ENCODE measurements at places on chromosomes 5 and 9.

GRCh38 chr9:114434878-114435311 lies 47.1 kb upstream of the AKNA start:
- peak; percentile 61 for DNase-seq

DNA sequence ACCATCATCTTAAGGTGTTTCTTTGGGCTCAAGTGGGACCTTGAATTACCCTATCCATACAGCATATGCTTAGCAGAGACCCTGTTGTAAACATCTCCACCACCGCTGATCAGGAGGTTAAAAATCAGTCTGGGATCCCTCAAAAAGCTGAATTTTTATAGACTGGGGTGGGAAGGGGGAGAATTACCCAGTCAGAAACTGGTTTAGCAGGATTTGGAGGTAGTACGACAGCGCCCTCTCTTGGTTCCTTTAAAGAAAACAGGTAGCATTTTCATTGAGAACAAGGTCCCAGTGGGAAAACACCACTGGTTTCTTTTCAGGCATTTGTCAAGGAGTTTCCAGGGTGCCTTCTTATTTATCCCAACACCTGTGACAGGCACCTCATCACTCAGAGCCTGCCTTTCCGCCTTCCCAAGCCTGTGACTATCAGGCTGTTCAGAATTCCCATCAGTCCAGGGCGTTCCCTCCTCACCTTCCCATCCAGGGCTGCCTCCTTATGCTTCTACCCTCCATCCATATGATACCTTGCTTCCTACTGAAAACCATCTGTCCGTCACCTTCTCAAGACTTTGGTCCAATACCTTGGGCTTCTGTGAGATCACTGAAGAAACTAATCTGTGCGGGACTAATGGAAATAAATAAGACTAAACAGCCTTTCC lies 203.8 kb upstream of the RAI14 start:
- DNase-seq = peak; percentile 6

DNA sequence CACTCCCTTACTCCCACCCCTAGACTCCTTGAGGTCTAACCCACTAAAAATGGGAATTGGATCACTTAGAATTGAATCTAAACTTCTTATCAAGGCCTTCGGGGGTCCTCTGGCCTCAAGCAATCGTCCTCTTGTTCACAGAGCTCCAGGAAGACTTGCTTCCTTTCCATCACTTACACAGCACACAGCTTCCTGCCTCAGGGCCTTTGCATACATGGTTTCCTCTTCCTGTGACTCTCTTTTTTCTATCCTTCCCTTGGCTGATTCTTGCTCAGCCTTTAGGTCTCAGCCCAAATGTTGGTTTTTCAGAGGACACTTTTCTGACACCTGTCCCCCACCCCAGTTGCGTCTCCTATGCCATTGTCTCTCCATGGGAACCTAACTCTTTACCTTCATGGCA lies 50.0 kb upstream of the ALDH1B1 start:
- DNase-seq = no peak

GRCh38 chr9:110750272-110750671 lies 81.7 kb downstream of the MUSK start:
- DNase-seq = no peak

GRCh38 chr5:36682499-36682898 lies 76.1 kb downstream of the SLC1A3 start:
- no peak for DNase-seq

DNA sequence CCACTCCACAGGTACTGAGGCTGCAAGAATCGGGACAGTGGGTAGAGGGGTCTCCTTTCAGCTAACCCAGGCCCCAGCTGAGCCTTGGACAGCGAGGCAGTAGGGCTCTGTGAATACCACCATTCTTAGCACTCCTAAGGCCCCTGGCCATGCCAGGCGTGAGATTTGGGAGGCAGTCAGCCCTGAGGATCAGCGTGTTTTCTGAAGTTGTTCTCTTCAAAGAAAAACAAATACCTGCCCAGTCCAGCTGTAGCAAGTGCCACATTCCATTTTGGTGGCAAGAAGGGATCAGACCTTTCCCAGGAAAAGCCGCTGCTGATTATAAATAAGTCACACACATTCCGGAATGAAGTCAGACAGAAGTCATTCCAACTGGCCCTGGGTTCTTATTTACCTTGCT lies 47.8 kb downstream of the RALGPS1 start:
- no peak for DNase-seq

- DNase-seq = peak; percentile 57
These were observed 20.8 kb upstream of the MATR3 start for GRCh38 chr5:139272471-139273321.

GRCh38 chr9:126363847-126364671 lies 37.4 kb downstream of the MVB12B start:
- peak; percentile 6 for DNase-seq

Data from foreskin fibroblast (primary cell).